Hypothalamus (tissue), 51 donors: ENCODE measurements at places on chromosomes 6 and 20.

DNA sequence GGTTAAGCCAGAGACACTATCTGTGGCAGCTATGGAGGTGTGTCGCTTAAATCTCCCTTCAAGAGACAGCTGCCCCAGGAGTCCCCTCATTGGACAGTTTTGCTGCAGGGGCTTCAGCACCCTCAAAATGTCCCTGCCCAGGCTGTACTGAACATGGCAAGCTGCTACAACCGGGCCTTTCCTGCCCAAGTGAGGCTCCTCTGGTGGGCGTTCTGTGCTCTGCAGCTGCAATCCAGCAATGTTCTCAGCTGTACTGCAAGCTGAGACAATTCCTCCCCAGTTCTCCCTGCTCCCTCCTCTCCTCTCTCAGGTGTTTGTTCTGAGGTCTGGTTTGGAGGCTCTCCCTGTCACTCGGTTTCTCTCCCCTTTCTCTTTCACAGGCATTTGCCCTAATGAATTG is 190.8 kb upstream of the LAMP5 start:
- DNase-seq: no peak

GRCh38 chr6:22471132-22471690 is 98.2 kb upstream of the HDGFL1 start:
- no peak for DNase-seq

DNA sequence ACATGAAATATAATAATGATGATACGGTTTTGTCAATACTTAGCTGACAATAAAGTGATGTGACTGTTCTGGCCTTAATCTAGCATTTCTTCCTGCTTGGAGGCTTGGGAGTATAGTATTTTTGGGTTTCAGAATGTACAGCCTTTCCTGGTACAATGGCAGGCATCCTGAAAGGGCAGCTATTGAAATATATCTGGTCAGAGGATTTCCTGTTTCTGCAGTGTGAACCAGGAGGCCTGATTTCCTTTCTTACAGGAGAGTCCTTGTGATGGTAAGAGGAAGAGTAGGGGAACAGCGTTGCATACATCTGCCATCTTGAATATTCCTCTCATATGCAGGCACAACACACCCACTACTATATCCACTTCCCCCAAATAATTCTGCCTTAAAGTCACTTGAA is 93.7 kb downstream of the MYO6 start:
- no peak for DNase-seq

DNA sequence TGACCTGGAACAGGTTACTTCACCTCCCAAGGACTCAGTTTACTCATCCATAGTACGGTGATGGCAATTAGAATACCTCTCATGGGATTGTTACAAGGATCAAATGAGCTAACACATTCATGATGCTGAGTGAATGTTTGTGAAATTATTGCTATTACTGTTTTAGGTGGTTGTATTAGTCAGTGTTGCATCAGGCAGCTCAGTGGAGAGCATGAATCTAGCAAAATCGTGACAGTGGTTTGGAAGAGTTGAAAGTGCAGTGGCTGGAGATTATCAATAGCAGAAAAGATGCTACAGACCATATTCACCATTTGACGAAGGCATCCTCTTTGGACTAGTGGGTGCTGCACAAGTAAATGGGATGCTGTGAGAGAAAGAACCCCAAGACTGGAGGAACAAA is 50.4 kb upstream of the CTNNBL1 start:
- no peak for DNase-seq

- DNase-seq: no peak
Observed at GRCh38 chr20:44861531-44862006, 23.9 kb upstream of the YWHAB start.

DNA sequence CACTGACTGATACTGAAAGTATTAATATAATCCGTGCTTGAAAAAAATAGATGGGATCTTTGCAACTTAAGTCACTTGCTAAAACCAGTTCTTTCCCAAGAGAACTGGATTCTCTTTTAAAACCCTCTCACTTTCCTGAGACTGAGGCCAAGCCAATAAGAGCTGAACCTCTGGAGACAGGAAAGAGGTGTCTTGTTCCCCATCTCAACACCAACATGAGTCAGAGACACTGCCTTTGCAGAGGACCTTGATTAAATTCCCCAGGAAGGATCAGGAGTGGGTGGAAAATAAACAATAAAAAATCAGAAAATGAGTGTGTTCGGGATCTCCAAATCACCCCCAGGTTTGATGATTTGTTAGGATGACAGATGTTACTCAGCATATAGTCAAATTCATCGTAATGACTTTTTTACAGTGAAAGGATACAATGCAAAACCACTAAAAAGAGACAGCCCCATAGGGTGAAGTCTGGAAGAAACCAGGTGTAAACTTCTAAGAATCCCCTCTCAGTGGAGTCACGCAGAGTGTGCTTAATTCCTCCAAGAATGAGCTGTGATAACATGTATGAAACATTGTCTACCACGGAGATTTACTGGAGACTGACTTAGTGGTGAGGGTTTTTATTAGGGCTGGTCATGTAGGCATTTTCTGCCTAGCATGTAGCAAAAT is 122.8 kb upstream of the BEND3 start:
- no peak for DNase-seq

GRCh38 chr20:63653974-63654668 is 897 bp upstream of the STMN3 start:
- no peak for DNase-seq

DNA sequence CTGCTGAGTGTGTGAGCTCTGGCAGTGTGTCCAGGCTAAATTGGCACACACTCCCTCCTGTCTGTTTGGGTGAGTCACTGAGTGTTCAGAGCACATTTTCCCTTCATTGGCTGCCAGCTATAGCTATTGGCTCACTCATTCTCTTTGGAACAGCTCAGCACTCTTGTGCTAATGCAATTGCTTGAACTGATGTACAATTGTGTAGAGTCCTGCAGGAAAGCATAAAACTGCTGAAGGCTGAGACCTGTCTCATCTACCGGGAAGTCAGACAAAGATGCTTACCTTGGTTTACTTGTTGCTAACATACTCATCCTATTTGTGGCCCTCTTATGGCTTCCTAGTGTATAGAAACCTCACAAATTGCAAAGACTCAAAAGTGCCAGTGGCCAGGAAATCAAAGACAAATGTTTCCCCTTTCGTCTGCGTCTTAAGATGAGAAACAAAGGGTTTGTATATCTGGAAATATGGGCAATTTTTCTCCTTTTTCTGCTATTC is 351.0 kb downstream of the BCKDHB start:
- DNase-seq: peak; percentile 31

- DNase-seq: no peak
Observed at GRCh38 chr20:33684533-33685327, 1.5 kb downstream of the E2F1 start.

DNA sequence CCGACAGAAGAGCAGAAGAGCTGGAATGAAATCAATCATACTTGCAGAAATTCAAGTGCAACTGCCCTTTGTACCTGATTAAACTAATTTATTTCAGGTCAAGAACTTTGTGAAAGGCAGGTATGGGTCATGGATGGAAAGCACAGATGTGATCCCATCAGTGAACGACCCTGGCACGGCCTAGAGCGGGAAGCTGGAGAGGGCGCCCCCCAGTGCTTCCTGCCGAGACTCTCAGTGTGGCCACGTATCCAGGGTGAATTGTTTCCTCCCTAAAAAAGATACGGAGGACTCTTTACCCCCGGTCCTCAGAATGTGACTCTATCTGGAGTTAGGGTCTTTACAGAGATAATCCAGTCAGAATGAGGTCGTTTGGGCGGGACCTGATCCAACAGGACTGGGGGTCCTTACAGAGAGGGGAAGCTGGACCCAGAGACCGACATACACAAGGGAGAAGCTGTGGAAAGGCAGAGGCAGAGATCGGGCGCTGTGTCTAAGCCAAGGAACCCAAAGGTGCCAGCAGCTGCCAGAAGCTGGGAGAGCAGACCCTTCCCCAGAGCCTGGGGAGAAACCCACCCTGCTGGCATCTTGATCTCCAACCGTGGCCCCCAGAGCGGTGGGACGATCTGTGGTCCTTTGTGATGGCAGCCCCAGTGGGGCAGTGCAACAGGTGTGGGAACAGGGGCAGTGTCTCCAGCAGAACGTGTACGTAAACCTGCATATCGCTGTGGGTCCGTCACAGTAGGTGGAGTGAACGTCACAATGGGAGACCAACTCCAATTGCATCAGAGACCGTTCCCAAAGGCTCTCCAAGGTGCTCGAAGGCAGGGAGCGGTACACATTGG is 91.9 kb downstream of the TAF4 start:
- no peak for DNase-seq

DNA sequence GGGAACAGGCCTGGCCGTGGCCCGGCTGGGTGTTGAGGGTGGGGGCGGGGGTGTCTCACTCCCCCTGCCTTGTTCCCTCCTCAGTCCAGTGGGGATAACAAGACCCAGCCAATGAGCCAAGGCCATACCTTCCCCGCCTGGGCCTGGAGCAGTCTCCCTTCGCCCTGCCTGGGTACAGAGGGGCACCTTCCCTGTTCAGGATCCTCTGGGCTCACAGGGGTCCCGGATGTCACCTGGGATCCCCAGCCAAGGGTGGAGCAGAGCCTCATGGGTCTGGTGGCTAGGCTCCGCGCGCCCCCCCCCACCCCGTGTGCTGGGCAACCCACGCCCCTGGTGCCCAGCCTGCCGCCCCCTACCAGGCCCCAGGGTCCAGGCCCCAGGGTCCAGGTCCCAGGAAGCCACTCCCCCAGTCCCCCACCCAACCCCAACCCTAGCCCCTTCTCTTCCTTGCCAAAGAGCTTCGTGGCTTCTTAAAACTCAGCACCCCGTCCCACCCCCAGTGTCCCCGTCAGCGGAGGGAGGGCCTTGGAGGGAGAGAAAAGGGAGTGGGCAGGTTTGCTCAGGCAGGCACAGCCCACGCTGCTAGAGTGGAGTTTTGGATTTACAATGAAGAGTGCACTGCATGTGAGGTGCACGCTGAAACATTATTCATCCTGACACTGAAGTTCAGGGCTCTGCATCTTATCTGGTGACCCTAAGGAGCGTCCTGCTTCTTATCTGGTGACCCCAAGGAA is 11.8 kb downstream of the HRH3 start:
- no peak for DNase-seq

DNA sequence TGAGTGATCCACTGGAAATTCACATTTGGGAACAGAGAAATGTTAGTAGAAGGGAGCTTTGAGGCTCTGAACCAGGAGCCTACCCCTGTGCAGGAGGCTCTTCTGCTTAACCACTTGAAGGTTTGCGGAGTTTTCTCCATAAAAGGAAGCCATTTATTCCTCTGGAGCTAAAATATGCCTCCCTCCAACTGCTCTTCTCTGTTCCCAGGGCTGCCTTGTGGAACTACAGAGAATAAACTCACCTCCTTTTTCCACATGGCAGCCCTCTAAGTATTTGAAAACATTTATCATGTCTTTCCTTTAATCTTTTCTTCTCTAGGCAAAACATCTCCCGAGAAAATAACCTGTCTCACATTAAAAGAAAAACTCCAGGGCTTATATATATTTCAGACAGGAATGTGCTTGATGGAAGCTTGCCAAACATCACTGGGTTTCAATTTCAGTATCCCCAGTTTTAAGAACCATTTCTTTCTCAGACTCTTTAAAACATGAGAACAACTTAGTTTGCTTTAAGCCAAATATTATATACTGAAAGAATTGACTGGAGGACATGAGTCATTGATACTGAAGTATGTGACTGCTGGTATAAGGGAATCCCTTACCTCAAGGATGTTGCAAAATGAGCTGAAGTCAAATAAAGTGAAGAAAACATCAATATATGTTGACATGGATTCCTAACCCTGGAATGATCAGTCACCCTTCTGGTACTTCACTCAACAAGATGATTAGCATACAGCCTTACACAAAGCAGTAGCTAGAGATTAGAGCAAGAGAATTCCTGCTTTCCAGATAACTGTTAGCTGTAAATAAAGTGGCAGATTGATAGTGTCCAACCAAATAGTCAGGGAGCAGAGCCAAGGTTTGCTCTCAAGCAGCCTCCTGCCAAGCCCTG is 74.0 kb downstream of the ZBTB2 start:
- DNase-seq: no peak

GRCh38 chr20:23125159-23125558 is 39.0 kb upstream of the CD93 start:
- DNase-seq: no peak

DNA sequence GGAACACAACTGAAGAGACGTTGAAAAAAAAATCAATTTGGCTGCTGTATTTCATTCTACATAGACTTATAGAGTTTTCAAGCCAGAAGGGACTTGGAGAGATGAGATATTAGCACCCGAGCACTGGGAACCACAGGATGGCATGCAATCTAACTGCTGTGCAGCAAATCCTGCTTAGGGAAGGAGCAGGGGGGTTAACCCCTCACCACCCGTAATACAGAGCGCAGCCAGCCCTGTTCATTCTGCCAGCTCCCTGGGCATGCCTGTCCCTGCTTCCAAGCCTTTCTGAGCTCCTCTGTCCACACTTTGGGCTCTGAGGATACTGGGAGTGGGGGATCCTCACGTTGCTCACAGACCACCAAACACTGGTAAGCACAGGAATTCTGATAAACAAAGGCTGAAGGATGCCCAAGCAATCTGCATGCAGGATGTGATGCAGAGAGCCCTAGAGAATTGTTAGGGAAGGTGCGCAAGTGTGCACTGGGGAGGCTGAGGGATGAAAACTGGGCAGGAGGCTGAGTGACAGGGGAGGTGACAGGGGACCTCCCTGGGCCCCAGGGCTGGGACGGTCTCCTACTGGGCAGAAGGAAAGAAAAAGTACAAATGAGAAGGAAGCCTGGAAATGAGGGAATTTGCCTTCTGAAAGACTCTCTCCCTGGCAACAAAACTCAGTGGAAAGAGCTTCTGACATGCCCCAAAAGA is 34.0 kb downstream of the CPNE5 start:
- no peak for DNase-seq

DNA sequence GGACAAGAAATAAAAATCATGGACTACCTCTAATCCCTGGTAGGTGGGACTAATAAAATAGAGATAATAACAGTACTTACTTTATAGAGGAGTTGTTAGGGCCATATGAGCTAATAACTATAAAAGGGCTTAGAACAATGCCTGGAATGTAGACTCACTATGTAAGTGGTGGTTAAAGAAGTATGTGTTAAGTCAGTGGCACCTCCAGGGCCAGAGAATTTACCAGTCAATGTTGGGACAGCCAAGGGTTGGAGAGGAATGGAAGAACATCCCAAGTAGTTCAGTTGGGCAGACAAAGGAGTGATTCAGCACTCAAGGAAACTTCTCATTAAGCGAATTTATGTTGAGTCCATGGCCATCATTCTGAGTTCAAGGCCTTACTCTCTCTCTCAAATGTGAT is 116.8 kb downstream of the OTOR start:
- no peak for DNase-seq

DNA sequence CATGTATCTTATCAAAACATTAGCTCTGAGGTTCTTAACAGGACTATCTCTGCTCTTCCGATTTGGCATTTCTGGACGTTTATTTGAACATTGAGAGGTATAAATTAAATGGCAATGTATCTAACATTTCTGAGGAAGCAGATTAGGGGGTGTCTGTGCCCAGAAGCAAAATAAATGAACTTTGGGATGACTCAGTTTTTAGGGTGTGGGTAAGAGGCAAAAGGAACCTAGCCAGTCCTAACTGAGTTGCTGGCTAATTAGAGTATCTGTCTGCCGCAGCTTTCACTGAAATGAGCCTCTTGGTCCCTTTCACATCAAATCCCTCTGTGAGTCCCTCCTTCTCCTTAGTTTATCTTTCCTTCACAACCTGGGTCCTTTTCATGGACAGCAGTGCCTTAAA is 1.1 kb downstream of the RNF144B start:
- no peak for DNase-seq

- no peak for DNase-seq
Observed at GRCh38 chr6:46507426-46507825, 16.2 kb upstream of the RCAN2 start.

GRCh38 chr6:28920281-28920680 is 3.5 kb downstream of the TRIM27 start:
- DNase-seq: no peak
